ENCODE measurements at places on chromosomes 4 and X.
A peak's percentile ranks its signal among the peaks of the same experiment; 100 is the strongest.

DNA sequence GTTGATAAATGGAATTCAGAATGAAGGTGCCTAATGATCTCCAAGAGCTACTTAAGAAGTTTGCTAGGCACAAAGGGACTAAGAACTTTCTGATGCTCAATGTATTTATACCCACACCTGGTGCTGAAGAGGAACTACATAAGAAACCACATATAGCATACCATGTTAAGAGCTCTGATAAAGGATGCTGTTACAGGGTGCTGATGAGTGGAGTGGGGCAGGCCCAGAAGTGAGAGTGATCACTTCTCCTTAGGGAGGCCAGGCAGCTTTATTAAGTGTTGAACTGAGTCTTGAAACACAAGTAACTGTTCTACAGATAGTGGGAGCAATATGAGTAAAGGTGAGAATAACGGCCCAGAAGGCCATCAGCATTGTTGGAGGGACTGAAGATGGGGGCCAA lies 68.3 kb upstream of the CHRDL1 start:
- DNase-seq, result no peak

DNA sequence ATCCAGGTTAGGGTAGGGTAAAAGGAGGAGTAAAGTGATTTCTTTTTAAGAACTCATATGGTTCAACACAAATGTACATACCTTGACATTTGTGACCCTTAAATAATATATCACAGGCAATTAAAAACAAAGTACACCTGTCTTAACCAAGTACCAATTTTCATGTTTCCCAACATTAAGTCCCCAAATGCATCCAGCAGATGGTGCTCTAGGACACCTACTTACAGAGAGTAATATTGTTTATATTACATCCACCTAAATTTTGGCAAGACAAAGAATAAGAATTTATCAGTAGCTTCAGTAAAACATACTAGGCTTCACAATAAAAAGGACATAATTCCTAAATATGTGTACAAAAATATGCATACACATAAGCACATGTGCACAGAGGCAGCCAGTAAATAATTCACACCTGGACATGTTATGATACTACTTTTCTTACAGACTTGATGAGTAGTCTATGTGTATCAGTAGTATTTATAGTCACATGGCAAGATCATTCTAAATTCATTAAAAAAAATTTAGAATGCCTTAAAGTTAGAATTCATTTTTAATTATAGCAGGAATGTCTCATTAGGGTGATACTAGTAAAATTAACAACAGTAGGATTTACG lies 219.7 kb downstream of the DCLK2 start:
- DNase-seq, result peak; percentile 37

DNA sequence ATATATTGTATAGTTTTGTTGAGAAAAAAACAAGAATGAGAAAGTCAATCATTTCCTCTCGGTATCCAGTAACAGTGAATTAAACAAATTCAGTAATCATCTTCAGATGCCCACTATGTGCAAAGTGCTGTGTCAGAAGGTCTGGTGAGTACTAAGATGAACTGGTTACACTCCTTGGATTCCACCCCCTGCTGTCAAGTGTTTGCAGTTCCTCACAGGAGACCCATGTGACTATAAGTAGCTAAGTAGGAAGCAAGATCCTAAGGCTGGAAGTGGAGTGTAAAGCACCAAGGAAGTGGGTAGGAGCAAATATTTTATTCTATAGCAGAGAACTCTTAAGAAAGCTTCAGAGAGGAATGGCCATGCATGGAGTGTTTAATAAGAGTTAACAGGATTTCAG lies 73.6 kb downstream of the SNX25 start:
- DNase-seq, result no peak

- DNase-seq, result no peak
Measured at GRCh38 chrX:139290310-139290709, 240.2 kb upstream of the F9 start.

- no peak for DNase-seq
Measured at GRCh38 chr4:54144661-54145171, 44.8 kb downstream of the GSX2 start.

DNA sequence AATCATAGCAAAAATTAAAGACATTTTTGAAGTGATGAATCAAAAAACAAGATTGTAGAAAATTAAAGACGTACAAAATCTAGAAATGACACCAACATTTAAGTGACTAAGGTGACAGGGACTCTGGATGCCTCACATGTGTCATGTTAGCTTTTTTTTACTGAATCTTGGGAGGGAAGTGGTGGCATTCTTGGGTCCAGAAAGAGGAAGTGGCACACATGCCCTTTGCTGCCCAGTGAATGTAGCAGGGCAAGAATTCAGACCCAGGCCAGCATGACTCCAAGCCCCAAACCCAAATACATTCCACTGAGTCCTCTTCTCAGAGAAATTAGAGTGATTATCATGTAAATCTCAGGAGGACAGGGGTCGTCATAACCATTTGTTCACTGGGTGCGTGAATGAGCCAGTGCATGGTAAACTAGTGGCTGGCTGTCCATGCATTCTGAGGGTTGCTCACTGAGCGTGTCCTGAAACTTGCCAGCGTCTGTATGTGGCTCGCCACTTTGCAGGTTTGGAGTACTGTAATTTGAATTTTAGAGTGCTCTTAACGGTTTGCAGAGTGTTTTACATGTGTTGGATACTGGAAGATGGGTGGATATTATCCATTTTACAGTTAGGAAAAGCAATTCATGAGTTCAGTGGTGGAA lies 55.4 kb upstream of the TBC1D14 start:
- DNase-seq, result no peak

DNA sequence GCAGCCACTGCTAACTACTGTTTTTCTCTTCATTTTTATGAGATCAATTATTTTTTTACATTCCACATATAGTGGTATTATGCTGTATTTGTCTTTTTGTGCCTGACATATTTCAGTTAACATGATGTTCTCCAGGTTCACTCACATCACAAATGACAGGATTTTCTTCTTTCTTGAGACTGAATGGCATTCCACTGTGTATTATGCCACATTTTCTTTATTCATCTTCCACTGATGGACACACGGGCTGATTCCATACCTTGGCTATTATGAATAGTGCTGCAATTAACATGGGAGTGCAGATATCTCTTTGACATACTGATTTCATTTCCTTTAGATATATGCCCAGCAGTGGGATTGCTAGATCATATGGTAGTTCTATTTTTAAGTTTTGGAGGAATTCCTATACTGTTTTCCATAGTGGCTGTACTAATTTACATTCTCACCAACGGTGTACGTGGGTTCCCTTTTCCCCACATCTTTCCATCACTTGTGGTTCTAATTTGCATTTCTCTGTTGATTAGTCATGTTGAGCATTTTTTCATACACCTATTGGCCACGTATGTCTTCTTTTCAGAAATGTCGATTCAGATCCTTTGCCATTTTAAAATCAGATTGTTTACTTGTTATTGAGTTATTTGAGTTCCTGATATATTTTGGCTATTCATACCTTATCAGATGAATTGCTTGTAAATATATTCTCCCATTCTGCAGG lies 14.9 kb upstream of the ZCCHC4 start:
- no peak for DNase-seq

DNA sequence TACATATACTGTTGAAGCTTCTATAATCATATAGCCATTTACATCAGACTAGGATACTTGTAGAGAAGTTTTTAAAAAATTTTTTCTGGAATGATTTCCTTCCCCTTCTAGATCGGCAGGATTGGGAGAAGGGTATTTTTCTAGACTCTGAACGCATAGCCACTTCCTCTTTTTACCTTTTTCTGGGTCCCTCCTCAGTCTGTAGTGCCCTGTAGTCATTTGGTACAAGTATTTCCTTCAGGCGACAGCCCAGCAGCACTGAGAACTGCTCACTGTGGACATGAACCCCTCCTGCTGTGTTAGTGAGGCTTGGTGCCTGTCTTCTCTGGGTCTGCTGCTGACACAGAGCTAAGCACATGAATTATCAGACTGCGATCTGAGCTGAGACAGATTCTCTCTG lies 255.4 kb downstream of the ARHGAP10 start:
- no peak for DNase-seq

GRCh38 chr4:143025081-143025704 lies 159.5 kb upstream of the USP38 start:
- DNase-seq, result no peak

- DNase-seq, result no peak
Measured at GRCh38 chr4:41322617-41323016, 65.9 kb downstream of the UCHL1 start.

DNA sequence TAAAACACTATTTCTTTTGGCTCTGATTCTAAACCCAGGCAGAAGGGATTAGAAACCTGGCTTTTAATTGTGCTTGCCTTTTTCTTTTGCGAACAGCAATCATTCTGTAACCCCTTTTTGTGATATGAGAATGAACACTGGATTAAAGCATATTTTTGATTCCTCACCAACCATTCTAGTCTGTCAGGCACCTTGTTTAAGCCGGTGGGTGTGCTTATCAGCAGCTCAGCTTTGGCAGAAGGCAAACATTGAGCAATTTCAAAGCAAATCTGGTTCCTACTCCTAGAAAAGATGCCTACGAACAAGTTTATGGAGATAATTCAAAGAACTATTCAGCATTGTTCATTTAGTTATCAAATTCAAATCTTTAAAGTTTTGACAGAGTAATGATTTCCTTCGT lies 265.1 kb upstream of the FAM241A start:
- no peak for DNase-seq

- no peak for DNase-seq
Measured at GRCh38 chr4:85951099-85951498, 408.8 kb downstream of the MAPK10 start.

DNA sequence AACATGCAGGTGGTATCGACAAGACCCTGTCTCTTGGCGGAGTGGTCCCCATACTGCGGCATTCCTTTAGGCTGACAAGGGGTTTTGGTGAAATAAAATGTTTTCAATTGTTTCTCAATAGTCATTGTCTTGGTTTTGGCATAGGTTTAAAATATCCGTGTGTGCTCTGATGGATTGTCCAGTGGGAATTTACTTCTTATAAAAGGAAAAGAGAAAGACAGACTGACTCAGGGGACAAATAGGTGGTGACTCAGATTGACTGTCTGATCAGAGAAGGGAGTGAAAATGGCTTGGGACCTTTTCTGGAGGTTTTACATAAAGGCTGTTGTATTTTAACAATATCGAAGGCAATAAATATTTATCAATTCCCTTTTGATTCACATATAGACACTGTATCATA lies 129.8 kb downstream of the SORBS2 start:
- no peak for DNase-seq

DNA sequence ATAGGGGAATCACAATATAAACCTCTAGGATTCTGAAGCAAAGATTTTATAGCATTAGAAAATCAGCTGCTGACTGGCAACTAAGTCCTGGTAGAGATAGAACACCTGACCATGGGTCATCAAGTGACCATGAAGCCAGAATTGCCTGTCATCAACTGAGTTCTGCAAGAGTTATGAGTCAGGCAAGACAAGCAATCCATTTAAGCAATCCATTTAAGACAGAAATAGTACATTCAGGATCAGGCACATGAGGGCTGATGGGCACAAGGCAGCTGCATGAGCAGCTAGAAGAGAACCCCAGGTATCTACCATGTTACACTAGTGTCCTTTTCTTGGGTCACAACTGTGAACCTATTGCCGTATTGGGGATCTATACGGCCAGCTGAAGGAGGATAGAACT lies 98.9 kb downstream of the SPRY1 start:
- no peak for DNase-seq

DNA sequence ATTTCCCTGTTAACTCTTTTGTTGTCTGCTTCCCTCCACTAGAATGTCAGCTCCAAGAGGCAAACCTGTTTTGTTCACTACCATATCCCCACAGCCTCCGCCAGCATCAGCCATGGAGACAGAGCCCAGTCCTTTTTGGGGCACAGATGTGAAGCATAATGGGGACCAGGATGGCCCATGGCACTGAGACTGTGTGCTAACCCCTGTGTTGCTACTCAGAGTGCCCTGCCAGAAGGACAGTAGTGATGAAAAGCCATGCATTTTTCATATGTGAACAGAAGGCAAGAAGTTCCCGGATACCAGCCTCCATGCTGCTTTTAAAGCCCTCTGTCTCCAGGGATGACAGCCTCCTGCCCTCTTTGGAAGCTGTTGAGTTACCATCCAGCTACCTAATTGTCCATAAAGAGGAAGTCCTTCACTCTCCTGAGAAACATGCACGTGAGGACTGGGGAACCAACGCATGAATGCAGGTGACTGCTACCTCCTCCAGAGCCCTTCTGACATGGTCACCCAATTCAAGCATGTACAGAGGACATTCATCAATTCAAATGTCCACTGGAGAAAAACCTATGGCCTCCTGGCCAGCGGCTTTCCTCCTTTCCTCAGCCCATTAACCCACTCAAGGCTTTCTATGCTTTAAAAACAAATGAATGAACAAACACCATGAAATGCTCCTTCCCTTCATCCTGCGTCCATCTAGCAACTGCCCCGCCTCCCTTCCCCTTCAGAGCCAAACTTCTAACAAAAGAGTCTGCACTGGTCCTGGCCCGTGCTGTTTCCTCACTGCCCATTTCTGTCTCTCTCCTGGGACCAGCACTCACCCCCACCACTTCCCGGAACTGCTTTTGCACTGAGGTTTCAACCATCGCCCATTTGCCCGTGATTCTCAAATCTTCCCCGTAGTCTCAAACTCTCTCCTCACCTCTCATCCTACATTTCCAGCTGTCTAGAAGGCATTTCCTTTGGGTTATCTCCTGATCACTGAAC lies 18.0 kb downstream of the PNMA6F start:
- DNase-seq, result no peak

Data from CD4-positive, alpha-beta T cell treated with Interleukin-21 for 1 hour (primary cell).